Gastroesophageal sphincter (tissue), 4 donors: ENCODE measurements at places on chromosomes 5 and 9. TPM values are rescaled to one million over a fixed set of nuclear protein-coding genes. Genes with fewer than 3 reads are reported as not detected.

BRD9 gene
- 22.3 TPM for total RNA-seq

NMUR2 gene
- not detected for total RNA-seq

DRD1 gene
- total RNA-seq, result 0.13 TPM

LCN9 gene
- not detected for total RNA-seq

QRFP gene
- not detected for total RNA-seq

WNK2 gene
- total RNA-seq, result 58.4 TPM

CCL28 gene
- total RNA-seq, result 8.6 TPM

PCDHGA5 gene
- total RNA-seq, result 12.5 TPM

MAP1B gene
- total RNA-seq, result 704 TPM

SPATA9 gene
- 0.27 TPM for total RNA-seq

SHOC1 gene
- not detected for total RNA-seq

IL7R gene
- 2.7 TPM for total RNA-seq

ARHGEF28 gene
- 23.4 TPM for total RNA-seq

APBA1 gene
- total RNA-seq, result 4.7 TPM

SLCO6A1 gene
- total RNA-seq, result not detected

IL33 gene
- 79.1 TPM for total RNA-seq

SARDH gene
- total RNA-seq, result 1.2 TPM

ABCA2 gene
- 18.9 TPM for total RNA-seq

OR1B1 gene
- total RNA-seq, result not detected

F2RL2 gene
- 8.4 TPM for total RNA-seq

PKD2L2 gene
- total RNA-seq, result not detected

PCDHGA4 gene
- total RNA-seq, result 8.0 TPM

LCN1 gene
- total RNA-seq, result not detected

SHB gene
- 12.6 TPM for total RNA-seq

C1QTNF3 gene
- 13.4 TPM for total RNA-seq

PCDHGC3 gene
- 60.2 TPM for total RNA-seq

GALNT12 gene
- 15.5 TPM for total RNA-seq

MYOT gene
- 38.9 TPM for total RNA-seq

GRM6 gene
- total RNA-seq, result not detected

CXXC5 gene
- 30.0 TPM for total RNA-seq

CNTFR gene
- total RNA-seq, result 11.6 TPM

AK3 gene
- 104 TPM for total RNA-seq

ZFP37 gene
- 3.9 TPM for total RNA-seq

PCDHGB2 gene
- total RNA-seq, result 3.9 TPM

NPR2 gene
- total RNA-seq, result 39.3 TPM

IL5 gene
- total RNA-seq, result not detected

SAPCD2 gene
- 1.3 TPM for total RNA-seq

ZBTB26 gene
- 12.1 TPM for total RNA-seq

SH3PXD2B gene
- 61.6 TPM for total RNA-seq

NKD2 gene
- total RNA-seq, result 1.9 TPM

MAN1B1 gene
- total RNA-seq, result 30.2 TPM

FLT4 gene
- 15.2 TPM for total RNA-seq

PCDHGA11 gene
- total RNA-seq, result 3.7 TPM

AGXT2 gene
- not detected for total RNA-seq

TERT gene
- total RNA-seq, result not detected

TTC16 gene
- total RNA-seq, result not detected

C5orf47 gene
- not detected for total RNA-seq

TRMO gene
- total RNA-seq, result 14.3 TPM

C9 gene
- total RNA-seq, result not detected

HMGCS1 gene
- 22.6 TPM for total RNA-seq

HARS2 gene
- 27.0 TPM for total RNA-seq

GPR150 gene
- not detected for total RNA-seq

FSD1L gene
- total RNA-seq, result 2.7 TPM

ARHGEF39 gene
- total RNA-seq, result 0.52 TPM

CARTPT gene
- 40.2 TPM for total RNA-seq

NEUROG1 gene
- total RNA-seq, result not detected

ORM2 gene
- not detected for total RNA-seq

SUSD3 gene
- 4.7 TPM for total RNA-seq

IRX2 gene
- 1.2 TPM for total RNA-seq
